ENCODE measurements at places on chromosomes 5 and 9. TPM values are rescaled to one million over a fixed set of nuclear protein-coding genes. Genes with fewer than 3 reads are reported as not detected.

The MYMK gene
- total RNA-seq: not detected

The GCNT4 gene
- total RNA-seq: 1.9 TPM

The CARD9 gene
- 0.51 TPM for total RNA-seq

GRCh38 chr5:107687937-107688336 is 17.2 kb upstream of the EFNA5 start:
- DNase-seq: no peak
- H3K36me3 ChIP-seq: no peaks in the 10 kb centered on the region
- H3K4me1 ChIP-seq: no peaks in the 10 kb centered on the region
- no peaks in the 10 kb centered on the region for H3K27me3 ChIP-seq
- H3K27ac ChIP-seq: no peak overlapping the region

DNA sequence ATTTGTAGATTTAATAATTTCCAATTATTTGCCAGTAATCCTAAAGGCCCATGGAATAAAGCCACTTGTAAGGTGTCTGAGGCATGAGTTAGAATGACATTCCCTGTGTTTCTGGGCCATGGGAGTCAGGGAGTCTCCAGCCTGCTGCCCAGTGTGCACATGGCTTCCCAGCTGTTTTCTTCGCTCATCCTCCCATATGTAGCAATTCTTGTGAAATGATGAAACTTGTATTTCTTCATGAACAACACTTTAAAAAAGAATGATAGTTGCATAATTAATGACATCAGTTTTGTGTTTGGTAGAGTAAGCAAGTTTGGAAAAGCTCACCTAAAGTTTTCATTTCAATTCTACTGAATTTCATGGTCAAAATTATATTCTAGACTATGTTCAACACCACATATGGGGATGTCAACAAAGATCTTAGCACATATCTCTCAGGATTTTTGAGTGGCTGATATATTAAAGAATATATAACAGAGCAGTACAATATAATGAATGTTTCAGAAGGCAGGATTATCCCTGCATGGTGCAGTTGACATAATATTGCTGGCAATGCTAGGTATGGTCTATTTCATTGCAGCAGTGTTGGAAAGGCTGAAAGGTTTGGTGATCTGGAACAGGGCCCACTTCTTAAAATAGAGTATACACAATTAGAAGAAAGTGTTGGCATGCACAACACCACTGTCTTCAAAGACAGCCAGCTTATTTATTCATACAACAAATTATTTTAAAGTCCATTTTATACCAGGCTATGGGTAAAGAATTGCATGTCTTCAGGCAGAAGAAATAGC is 44.7 kb downstream of the GRIN3A start:
- H3K4me3 ChIP-seq: no peak overlapping the region
- H3K36me3 ChIP-seq: no peaks in the 10 kb centered on the region
- no peaks in the 10 kb centered on the region for H3K27me3 ChIP-seq

DNA sequence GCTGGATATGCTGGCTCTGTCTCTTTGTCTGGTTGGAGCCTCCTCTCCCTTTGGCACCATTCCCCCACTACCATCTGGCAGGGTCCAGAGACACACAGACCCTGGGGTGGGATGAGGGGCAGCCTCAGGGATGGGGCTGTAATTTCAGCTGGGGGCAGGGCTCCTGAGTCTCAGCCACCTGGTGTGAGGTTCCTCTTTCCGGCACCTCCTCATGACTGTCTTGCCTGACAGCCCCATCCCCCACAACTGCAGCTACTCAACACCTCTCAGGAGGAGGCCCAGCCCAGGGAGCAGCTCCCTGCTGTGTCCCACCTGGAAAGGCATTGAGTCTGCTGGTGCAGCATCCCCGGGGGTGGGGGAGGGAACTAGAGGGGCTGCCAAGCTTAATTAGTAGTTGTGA is 11.7 kb upstream of the RPS14 start:
- no peaks in the 10 kb centered on the region for H3K36me3 ChIP-seq
- peak; percentile 60 for DNase-seq
- H3K27ac ChIP-seq: peak overlapping the region; percentile 74
- no peaks in the 10 kb centered on the region for H3K27me3 ChIP-seq
- no peak overlapping the region for H3K4me3 ChIP-seq

DNA sequence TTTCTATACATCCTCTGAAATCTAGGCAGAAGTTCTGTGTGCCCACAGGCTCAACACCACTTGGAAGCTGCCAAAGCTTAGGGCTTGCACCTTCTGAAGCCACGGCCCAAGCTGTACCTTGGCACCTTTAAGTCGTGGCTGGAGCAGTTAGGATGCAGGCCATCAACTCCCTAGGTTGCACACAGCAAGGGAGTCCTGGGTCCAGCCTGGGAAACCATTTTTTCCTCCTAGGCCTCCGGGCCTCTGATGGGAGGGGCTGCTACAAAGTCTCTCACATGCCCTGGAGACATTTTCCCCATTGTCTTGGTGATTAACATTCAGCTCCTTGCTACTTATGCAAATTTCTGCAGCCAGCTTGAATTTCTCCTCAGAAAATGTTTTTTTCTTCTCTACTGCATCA is 15.5 kb upstream of the PLK2 start:
- H3K4me3 ChIP-seq: no peak overlapping the region
- no peaks in the 10 kb centered on the region for H3K36me3 ChIP-seq
- no peak for DNase-seq
- no peaks in the 10 kb centered on the region for H3K4me1 ChIP-seq
- H3K27me3 ChIP-seq: no peaks in the 10 kb centered on the region

- H3K36me3 ChIP-seq: no peaks in the 10 kb centered on the region
- peaks cover 11% of the 10 kb centered on the region for H3K27me3 ChIP-seq
- DNase-seq: peak; percentile 28
- H3K4me1 ChIP-seq: peaks cover 11% of the 10 kb centered on the region
- H3K27ac ChIP-seq: peak within 1 kb of the TSS; percentile 74
- H3K4me3 ChIP-seq: peak within 1 kb of the TSS; percentile 67
Measured at GRCh38 chr5:34656001-34656699, at the start of gene RAI14. RAI14 (plus strand) TSS chr5:34656328; CDS start chr5:34686920, 30,592 bp downstream.

- no peak for DNase-seq
- no peak overlapping the region for H3K27ac ChIP-seq
- peaks cover 5% of the 10 kb centered on the region for H3K4me1 ChIP-seq
- no peak overlapping the region for H3K4me3 ChIP-seq
Measured at GRCh38 chr5:64502196-64502595, 3.6 kb upstream of the RGS7BP start.

DNA sequence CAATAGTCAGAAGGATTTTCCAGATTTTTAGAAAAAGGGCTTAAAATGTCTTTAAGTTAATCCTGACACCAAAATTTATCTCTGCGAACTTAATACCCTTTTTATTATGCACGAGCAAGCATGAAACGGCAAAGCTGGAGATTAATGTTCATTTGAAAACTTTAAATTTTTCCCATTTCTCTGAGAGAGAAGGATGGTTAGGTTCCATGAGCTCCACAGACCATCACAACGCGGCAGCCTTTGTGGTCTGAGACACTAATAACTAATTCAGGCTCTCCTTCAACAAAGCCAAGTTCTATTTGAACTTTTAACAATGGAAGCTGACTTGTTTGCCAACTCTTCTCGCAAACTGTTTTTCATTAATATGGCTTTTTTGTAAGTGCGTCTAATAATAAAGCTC is 94.7 kb downstream of the MYO10 start:
- H3K36me3 ChIP-seq: no peaks in the 10 kb centered on the region
- DNase-seq: no peak
- no peak overlapping the region for H3K4me3 ChIP-seq
- H3K27me3 ChIP-seq: no peaks in the 10 kb centered on the region

- no peaks in the 10 kb centered on the region for H3K36me3 ChIP-seq
- no peaks in the 10 kb centered on the region for H3K4me1 ChIP-seq
- no peaks in the 10 kb centered on the region for H3K27me3 ChIP-seq
- no peak for DNase-seq
- no peak overlapping the region for H3K27ac ChIP-seq
Measured at GRCh38 chr5:35659556-35659955, 41.9 kb downstream of the SPEF2 start.

DNA sequence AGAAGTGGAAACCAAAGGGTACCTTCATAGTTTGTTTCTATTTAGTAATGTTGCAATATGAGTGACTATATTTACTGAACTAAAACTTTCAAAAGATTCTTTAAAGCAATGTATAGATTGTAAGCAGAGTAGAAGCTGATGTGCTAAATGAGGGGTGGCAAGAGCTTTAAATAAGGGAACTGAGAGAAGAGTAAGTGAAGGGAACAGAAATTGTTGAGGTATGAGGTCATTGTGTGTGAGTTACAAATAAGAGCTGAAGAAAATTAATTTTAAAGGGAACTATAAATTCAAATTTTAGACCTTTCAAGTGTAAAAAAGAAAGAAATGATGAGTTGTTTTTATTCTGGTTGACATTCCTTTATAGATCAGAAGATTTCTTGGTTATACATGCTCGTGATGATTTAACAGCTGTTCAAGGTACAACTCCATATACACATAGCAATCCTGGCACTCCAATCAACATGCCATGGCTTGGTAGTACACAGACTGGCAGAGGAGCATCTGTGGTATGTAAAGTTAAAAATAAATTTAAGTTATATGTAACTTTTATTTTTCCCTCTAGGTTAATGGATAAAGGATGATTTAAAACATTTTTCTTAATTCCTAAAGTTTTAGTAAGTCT is 135.1 kb upstream of the TNFAIP8 start:
- H3K27me3 ChIP-seq: no peaks in the 10 kb centered on the region
- no peak overlapping the region for H3K4me3 ChIP-seq
- DNase-seq: no peak
- no peak overlapping the region for H3K27ac ChIP-seq
- no peaks in the 10 kb centered on the region for H3K4me1 ChIP-seq
- peaks cover 21% of the 10 kb centered on the region for H3K36me3 ChIP-seq

DNA sequence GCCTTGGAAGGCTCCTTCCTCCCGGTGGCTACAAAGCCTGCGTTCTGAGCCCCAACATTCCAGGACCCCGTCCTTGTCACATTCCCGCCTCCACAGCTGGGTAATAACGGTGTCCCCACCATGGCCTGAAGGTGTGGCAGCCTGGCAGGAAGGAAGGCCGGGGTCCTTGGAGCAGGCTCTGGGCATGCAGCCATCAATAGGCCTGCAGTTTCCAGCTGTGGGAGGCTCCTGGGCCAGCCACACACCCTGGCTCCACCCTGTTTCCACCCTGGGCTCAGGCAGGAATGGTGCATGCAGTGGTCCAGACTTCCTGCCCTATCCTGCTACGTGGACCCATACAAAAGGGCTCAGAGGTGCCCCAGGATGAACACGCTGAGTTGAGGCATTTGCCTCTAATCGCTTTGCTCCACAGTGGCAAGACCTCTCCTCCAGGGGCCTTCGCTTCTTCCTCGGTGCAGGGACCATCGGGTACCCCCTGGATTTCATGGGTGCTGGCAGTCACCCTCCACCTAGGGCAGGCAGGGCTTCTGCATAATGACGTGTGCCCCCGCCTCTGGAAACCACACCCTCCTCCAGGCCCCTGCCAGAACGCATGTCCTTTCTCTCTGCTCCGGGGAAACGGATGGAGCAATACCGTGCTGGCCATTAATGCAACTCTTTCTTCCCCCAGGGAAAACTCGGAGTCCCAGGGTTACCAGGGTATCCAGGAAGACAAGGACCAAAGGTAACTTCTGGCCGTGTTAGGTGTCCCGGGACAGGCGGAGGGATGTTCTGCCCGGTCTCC is 95.1 kb upstream of the FCN2 start:
- DNase-seq: no peak
- no peak overlapping the region for H3K4me3 ChIP-seq
- no peak overlapping the region for H3K27ac ChIP-seq
- H3K4me1 ChIP-seq: no peaks in the 10 kb centered on the region
- H3K36me3 ChIP-seq: no peaks in the 10 kb centered on the region
- no peaks in the 10 kb centered on the region for H3K27me3 ChIP-seq

DNA sequence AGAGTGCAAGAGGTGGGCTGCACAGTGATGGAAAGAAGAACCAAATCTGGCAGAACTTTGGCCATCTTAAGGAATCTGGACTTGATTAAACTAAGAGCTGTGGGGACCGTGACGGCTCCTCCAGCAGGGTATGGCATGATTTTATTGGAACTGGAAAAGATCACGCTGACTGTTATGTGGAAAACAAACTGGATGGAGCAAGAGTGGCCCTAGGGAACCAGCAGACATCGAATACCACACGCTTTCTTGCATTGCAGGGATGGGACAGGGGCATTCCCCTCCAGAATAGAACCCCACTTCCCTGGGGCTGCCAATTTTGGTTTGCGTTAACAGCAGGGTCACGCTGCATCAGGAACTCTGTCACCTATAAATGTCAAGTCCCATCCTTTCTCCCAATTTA is 38.8 kb downstream of the INSYN2B start:
- H3K27me3 ChIP-seq: no peaks in the 10 kb centered on the region
- no peaks in the 10 kb centered on the region for H3K4me1 ChIP-seq
- H3K36me3 ChIP-seq: no peaks in the 10 kb centered on the region
- no peak overlapping the region for H3K27ac ChIP-seq

- peaks cover 5% of the 10 kb centered on the region for H3K4me1 ChIP-seq
- H3K27me3 ChIP-seq: no peaks in the 10 kb centered on the region
- no peak overlapping the region for H3K27ac ChIP-seq
- DNase-seq: no peak
Measured at GRCh38 chr5:15526413-15526812, 26.4 kb downstream of the FBXL7 start.

DNA sequence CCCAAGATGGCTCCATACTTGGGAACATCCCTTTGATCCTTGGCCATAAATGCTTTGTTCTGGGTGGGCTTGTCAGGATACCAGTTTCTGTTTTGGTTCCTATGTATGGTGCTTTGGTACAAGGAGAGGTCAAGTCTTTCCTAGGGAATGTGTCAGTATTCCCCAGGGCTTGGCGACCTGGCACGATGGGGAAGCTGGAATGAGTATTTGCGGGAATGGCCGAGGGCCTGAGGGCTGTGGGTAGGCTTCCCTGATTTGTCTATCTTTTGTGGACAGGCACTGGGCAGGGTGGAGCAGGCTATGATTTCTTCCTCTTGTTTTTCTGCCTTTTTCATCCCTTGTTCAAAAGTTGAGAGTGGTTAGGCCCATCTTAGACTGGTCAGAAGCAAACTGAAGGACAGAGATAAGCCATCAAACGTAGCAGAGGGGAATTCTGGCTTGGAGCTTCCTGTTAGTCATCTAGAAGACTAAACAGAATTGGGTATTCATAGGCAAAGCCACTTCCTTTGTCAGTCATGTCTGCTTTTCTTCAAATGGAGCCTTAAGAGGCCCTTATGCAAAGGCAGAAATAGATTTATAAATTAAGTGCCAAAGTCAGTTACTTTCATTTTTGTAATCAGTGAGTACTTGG is 13.7 kb downstream of the DOCK2 start:
- no peaks in the 10 kb centered on the region for H3K36me3 ChIP-seq
- DNase-seq: no peak
- no peak overlapping the region for H3K27ac ChIP-seq
- H3K4me1 ChIP-seq: no peaks in the 10 kb centered on the region
- no peaks in the 10 kb centered on the region for H3K27me3 ChIP-seq

DNA sequence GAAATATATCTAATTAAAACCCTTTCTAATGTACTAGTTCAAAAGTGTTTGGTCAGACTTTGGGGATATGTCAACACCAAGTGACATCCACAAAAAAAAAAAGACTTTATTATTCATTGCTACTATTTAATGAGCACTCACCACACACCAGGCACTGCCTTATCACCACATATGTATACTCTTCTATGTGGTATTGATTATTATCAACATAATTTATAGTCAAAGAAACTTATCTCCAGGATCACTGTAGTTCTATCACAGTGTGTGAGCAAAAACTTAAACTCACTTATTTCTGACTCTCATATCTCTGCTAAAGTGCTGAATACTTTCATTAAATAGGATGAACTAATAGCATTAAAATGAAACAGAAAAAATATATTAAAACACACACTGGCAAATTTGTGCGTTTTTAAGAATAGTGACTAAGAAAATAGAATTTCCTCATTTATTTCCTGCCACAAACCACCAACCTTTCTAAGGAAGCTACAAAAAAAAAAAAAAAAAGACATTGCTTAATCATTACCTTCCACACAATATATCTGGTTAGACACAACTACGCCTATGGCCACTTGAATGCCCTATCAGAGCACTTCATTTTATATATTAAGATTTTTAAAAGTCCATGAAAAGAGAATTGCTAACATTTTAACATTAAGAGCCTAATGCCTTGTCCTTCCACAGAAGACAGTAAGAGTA is 12.8 kb downstream of the SLCO4C1 start:
- H3K27me3 ChIP-seq: no peaks in the 10 kb centered on the region
- H3K36me3 ChIP-seq: no peaks in the 10 kb centered on the region
- H3K4me3 ChIP-seq: no peak overlapping the region

Data from gastrocnemius medialis (tissue), 4 donors.